Hepatic stellate cell (primary cell): ENCODE measurements at places on chromosomes 16 and 17.
A peak's percentile ranks its signal among the peaks of the same experiment; 100 is the strongest.

DNA sequence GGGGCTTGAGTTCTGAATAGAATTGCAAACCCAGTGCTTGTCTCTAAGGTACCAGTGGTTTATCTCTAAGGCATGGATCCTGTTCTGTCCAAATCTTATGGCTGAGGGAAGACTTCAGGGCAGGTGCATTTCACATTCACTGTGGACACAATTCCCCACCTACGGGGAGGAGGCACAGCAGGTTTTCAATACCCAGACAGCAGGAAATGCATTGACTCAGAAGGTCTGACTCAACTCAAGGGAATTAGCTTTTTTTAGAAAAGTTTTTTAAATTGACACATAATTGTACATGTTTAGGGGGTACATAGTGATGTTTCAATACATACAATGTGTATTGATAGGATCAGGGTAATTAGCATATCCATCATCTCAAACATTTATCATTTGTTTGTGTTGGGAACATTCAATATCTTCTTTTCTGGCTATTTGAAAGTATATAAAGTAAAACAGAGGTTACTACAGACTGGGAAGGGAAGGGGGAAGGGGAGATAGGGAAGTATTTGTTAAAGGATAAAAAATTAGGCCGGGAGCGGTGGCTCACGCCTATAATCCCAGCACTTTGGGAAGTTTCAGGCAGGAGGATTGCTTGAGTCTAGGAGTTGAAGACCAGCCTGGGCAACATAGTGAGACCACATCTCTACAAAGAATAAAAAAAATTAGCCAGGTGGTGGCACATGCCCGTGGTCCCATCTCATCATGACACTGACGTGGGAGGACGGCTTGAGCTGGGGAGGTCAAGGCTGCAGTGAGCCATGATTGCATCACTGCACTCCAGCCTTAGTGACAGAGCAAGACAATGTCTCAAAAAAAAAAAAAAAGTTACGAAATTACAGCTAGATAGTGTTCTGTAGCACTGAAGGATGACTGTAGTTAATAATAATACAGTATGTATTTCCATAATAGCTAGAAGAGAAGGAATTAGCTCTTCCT lies 54.9 kb downstream of the RGS9 start:
- peak; percentile 69 for DNase-seq

DNA sequence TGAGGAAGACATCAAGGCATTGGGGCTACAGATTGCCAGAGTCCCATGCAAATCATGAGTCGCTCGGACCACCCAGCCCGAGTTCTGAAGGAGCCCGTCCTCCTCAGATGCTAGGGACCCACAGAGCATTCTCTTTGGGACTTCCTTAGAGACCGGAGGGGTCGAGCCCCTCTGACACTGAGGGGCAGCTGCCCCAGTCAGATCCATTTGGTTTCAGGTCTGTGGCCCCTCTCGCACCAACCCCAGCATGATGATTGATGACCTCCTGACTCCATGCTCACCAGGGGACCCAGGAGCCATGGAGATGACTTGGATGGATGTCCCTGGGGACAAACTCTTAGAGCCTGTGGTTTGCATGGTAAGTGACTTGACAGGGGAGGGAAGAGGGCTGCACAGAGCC lies 8.0 kb downstream of the PDF start:
- no peak for DNase-seq

DNA sequence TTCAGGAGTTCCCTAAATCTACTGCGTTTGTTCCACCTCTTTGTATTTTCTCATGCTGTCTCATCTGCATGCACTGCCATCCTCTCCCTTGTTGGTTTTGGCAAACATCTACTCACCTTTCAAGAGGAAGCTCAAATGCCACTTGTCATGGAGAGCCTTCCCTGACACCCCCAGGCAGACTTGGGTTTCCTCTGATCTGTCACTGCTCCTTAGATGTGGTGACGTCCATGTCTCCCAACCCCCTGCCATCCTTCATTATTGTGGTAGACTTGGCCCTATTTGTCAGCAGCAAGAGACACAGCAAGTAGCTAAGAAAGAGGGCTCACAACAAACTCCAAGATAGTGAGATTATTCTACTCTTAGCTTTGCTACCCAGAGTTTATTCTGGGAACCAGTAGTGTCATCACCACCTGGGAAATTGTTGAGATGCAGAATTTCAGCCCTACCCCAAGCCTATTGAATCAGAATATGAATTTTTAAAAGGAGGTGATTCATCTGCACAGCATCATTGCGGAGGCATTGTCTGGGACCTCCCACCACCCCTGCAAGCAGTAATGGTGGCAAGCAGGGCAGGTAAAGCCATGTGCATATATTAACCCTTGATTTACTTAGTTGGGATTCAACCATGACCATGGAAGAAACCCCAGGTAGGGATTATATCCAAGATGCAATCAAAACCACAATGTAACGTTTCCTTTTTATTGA lies 248.9 kb downstream of the SHISA9 start:
- no peak for DNase-seq

DNA sequence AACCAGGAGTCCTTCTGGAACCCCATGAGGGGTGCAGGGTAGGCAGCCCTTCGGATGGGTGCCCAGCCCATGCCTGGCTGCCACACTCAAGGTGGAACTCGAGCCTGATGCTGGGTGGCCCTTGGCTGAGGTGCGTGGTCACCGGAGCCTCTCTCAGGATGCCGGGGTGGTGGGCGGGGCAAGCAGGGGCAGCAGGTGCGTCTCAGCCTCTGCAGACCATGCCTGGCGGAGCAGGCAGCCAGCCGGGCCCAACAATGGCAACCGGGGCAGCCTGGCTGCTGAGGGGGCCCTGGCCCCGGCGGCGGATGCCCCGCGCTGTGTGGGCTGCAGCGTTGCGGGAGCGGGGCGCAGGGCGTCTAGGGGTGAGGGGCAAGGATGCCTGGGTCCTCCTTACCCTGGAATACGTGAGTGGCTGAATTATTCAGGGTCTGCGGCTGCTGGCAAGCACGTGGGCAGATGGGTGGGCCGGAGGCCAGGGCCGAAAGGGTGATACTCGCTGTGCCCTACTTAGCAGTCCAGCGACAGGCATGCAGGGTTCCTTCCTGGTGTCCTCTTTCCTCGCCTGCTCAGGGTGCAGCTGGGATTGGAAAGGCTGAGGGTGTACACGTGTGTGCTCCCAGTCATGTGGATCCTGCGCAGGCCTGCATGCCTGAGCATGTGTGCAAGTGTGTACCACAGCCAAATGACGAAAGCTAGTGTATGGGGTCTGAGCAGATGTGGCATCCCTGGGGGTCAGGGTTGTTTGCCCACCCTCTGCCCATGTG lies 14.6 kb downstream of the MYO15A start:
- DNase-seq, result no peak

GRCh38 chr17:16277163-16277562 lies 60.2 kb downstream of the PIGL start:
- DNase-seq, result no peak
